ENCODE measurements at places on chromosomes 4 and X.
A peak's percentile ranks its signal among the peaks of the same experiment; 100 is the strongest.

- DNase-seq, result peak; percentile 42
Observed at GRCh38 chr4:152278172-152278504, 257.8 kb downstream of the FBXW7 start.

DNA sequence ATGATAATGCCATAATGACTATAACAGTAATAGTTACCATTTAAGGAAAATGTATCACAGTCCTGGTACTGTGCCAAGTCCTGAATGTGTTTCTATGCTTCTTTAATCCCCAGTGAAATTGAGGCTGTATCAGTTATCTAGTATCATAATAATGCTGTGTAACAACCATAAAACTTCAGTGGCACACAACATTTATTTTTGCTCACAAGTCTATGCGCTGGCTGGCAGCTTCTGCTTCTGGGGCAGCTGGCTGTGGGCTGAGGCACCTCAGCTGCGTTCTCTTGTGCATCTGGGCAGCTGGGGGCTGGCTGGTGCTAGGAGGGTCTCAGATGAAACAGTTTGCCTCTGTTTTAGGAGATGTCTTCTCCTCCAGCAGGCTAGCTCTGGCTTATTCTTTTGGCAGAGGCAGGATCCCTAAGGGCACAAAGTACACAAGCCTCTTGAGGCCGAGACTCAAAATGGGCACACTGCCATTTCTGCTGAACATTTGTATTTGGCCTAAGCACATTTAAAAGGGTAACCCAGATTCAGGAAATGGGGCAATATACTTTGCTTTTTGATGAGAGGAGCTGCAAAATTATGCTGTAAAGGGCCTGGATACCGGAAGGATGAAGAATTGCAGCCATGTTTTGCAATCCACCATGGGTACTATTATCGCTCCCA, 62.6 kb upstream of the DHX15 start:
- DNase-seq, result no peak

DNA sequence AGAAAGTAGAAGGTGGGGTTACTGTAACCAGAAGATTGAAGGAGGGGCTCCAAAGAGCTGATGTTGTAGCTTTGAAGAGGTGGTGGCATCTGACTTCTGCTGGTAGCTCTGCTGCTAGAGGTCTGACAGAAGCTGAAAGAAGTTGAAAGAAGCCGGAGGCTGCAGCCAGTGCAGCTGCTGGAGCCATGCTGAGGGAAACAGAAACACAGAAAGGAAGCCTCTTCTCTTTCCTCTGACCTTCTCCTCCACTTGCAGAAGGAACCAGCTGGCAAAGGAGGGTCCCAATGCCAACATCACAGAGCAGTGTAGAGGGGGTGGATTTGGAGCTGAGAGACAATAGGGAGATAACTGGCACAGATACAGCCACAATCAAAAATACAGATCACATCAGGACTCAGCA, 89.3 kb upstream of the HHIP start:
- peak; percentile 10 for DNase-seq

GRCh38 chr4:7779432-7779768, 160.3 kb downstream of the AFAP1 start:
- peak; percentile 78 for DNase-seq

DNA sequence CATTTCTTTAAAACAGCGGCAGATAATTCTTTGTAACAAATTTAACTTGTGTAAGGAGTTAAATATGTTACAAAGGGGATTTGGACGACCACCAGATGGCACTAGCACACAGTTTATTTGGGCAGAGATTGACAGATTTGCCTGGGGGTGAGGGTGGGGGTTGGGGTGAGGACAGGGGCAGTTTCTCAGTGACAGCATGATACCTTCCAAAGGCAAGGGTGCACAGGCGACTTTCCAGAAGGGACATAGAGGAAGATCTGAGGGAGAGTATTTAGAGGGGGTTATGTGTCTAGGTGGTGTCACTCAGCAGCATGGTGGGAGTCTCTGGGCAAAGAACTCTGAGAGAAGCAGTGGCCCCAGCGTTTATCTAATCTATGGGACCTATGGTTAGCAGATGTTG, 9.6 kb upstream of the TMA16 start:
- peak; percentile 78 for DNase-seq

- no peak for DNase-seq
Observed at GRCh38 chr4:150002561-150002960, 75.7 kb upstream of the DCLK2 start.

- DNase-seq, result no peak
Observed at GRCh38 chr4:184357165-184357564, 117.2 kb downstream of the IRF2 start.

DNA sequence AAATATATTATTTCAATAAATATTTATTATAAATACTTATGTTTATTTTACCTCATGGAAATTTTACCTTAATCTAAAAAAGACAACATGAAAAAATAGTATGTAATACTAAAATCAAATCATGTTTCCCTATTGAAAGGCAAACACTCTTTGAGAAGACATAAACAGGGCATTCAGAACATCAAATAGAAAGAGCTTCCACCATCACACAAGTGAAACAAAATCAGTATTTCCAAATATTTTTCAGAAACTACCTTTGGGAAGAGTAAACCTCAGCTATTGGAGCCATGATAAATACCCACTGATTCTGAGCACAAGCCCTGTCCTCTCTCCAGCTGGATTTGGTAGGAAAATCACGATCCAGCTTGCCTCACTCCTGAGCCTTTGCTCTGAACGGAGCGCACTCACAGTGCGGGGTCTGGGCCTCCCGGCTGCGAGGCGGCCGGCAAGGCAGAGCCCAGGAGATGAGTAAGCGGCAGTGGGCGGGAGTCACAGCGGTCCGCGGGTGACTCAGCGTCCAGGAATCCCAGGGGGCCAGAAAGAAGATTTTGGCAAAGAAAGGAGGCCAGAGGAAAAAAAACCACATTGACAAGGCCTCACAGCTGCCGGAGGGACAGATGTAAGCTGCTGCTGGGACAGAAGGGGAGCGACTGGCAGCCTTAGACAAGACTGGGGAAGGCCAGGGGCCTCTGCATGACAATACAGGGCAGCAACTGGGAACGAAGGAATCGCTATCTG, 14.7 kb upstream of the ANXA5 start:
- peak; percentile 57 for DNase-seq

GRCh38 chr4:8920969-8921368, 49.3 kb upstream of the HMX1 start:
- peak; percentile 18 for DNase-seq

DNA sequence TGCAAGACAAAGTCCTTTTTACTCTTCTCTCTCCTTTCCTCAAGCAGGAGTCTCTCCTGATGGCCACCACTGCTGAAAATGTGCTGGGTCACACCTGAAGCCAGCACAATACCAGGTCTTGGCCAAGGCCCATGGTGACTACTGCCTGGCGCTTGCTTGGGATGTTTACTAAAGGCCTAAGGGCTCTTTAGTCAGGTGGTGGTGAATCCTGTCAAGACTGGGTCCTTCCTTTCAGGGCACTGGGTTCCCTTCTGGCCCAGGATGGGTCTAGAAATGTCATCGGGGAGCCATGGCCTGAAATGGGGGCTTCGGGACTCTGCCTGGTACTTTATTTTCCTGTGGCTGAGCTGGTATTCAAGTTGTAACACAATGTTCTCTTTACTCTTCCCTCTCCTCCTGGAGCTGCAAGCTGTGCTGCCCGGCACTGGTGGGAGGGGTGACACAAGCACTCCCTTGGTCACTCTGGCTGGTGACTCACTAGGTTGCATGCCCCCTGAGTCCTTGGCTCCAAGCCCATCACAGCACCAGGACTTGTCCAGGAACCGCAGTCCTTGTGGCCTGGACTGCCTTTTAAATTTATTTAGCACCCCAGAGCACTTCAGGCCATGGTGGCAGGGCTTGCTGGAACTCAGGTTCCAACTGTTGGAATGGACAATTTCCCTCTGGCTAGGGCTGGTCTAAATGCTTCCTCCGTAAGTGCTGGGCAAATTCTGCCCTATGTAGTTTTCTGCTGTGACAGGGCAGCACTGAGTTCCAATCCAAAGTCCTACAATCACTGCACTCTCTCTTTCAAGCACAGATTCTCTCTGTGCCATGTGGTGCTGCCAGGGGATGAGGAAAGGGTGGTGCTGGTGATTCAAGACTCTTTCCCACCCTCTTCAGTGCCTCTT, 11.3 kb downstream of the ARL13A start:
- peak; percentile 65 for DNase-seq

DNA sequence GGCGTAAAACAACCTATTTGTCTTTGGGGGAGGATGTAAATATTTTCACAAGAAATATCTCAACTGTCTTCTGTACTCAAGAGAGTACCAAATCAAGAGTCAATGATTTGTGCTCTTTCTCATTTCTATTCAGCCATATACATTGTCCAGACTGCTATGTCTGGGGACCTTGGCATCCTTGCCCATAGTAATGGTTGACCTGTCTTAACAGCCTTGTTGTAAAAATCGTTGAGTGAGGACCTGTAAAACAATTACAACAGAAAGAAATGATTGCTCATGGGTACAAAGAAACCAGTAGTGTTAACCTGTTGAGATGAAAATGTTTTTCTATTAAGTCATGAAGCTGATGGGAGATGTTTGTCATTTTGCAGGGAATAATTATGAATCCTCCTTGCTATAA, 56.6 kb downstream of the LNX1 start:
- no peak for DNase-seq

DNA sequence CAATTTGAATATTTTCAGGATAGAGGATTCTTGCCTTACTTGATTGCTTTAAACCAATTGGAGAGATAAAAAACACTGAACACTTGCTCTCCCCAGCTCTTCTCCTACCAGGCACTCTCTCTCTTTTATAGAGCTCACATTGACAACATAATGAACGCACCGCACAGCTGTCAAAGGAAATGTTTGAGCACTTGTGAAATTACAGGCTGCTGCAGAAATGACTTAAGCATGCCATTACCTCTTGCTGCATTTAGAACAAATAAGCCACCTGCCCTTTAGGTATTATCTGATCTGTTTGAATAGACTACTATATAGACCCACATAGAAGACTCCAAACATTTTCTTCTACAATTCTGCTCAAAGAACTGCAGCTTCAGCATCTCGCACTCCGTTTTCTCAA, 227.7 kb downstream of the C4orf33 start:
- no peak for DNase-seq

GRCh38 chrX:152869972-152870371, 27.9 kb upstream of the ZNF185 start:
- no peak for DNase-seq

DNA sequence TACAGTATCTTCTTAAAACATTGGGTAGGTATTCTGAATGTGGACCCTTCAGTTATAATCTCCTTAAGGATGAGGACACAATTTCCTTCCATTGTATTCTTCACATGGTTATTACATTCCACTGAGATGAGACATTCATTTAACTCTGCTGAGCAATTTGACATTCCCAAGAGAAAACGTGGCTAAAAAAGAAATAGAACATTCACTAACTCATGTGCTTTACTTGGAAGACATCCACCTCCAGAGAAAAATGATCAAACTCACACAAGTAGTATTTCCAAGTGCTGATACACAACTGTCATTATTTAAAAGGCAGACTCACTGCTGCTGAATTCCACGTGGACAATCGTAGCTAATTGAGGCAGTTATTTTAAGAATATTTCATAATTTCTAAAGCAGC, 227.9 kb upstream of the ANKRD50 start:
- no peak for DNase-seq

DNA sequence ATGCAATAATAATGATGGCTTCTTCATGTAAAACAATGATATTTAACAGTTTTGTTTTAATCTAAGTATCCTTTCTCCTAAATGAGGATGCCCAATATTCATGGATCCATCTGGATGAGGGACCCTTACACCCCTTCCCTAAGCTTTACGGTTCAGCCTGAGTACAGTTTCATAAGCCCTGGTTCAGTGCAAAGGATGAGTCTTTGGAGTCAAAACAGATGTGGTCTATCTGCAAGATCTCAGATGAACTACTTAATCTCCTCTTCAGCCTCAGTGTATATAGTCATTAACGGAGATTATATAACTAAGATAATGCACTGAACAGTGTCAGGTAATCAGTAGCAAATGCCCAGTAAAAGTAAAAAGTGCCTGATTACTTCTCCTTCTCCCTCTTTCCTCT, 22.1 kb downstream of the ANXA5 start:
- no peak for DNase-seq

DNA sequence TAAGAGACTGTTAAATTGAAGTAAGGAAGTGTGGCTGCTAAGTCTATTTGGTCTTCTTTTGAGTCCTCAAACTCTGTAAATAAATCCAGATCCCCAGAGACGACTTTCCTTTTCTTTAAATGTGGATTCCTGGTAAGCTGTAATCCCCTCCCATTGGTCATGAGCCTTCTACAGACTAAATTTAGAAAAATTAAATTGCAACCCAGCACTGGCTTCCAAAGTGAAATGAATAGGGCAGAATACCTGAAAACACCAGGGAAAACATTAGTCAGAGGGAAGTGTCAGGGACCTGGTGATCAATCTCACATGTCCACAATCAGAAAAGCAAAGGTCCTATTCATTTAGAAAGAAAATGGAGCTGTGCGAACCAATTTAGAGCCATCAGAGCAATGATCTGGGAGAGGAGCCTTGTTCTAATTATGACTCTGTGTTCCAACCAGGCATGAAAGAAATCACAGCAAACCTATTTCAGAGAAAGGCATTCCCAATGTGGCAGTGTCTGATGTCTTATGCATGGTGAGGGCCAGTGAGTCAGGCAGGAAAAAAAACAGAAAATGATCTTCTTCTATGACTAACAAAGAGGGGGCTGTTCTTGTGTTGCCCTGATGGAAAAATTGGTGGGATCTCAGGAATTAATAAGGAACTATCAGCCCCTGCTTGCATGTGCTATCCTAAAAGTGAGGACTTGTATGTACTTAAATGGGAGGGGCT, 19.8 kb upstream of the CCDC149 start:
- DNase-seq, result no peak

- DNase-seq, result no peak
Observed at GRCh38 chr4:12689457-12689856, 794.7 kb downstream of the RAB28 start.

DNA sequence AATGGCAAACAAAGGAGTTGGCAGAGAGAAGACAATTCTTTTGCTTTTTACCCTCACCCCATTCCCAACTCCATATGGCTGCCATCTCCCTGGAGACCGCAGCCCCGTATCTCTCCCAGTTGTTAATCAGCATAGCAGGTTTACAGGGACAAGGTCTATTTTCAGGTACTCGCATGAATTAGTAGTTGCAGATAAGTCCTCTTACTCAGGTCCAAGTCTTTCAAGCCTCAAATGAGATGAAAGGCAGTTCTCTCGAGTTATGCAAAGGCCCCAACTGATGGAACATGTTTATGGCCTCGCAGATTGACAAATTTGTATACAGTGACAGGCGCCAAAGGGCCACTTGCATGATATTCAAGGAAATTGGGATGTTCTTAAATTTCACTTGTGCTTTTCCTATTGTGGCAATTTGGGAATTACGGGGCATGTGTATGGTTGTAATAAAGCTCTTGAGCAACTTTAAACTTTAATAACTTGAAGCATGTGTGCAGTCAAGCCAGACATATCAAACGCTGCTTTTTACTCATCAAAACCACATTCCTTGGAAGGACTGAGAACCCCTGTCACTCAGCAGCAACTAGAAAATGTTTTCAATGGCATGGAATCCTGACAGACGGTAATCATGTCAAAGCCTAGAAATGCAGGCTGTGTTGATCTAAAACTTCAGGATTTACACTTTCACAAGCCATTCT, 45.1 kb downstream of the KDR start:
- no peak for DNase-seq
